Stimulated activated CD4-positive, alpha-beta T cell treated with anti-CD3 and anti-CD28 coated beads, TNF-alpha, amount 100 ng/mL, for 1 hour (primary cell): ENCODE measurements at places on chromosomes 5 and 9.

GRCh38 chr5:177317959-177318377 is 6.3 kb upstream of the MXD3 start:
- DNase-seq, result peak; percentile 58

- DNase-seq, result no peak
Observed at GRCh38 chr9:110069326-110070248, 138.4 kb downstream of the C9orf152 start.

GRCh38 chr9:112629671-112630485 is 88.0 kb downstream of the INIP start:
- DNase-seq, result no peak

GRCh38 chr5:153425914-153426313 is 64.6 kb upstream of the GRIA1 start:
- no peak for DNase-seq

GRCh38 chr5:119411361-119412278 is 40.7 kb upstream of the HSD17B4 start:
- no peak for DNase-seq

DNA sequence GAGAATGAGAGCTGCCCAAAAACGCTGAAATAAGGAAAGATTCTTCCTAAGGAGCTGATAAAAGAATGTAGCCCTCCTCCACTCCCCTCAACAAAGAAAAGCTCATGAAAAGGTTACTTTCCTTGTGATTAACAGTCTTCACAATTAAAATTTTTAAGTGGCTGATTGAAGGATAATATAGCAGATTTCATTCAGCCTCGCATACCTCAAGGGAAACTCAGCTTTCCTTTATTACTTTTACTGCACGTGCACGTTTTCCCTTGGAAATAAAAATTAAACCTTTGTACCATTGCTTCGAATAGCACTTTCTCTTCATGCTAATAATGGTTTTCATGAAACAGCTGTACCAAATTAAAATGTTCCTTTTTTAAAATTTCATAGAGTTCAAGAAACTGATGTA is 234.0 kb upstream of the GRAMD2B start:
- no peak for DNase-seq

GRCh38 chr9:127283135-127283534 is 18.6 kb downstream of the GARNL3 start:
- no peak for DNase-seq

GRCh38 chr5:132777209-132778069 is at the start of gene SEPTIN8:
TSS of gene SEPTIN8 (minus strand) at chr5:132777239. CDS start at chr5:132777137, 102 bp downstream.
- peak; percentile 7 for DNase-seq

GRCh38 chr5:43520615-43521014 is 5.7 kb upstream of the C5orf34 start:
- no peak for DNase-seq

- no peak for DNase-seq
Observed at GRCh38 chr5:34040472-34040871, 2.5 kb downstream of the C1QTNF3 start.

GRCh38 chr9:123085916-123086315 is 52.4 kb downstream of the GPR21 start:
- no peak for DNase-seq

DNA sequence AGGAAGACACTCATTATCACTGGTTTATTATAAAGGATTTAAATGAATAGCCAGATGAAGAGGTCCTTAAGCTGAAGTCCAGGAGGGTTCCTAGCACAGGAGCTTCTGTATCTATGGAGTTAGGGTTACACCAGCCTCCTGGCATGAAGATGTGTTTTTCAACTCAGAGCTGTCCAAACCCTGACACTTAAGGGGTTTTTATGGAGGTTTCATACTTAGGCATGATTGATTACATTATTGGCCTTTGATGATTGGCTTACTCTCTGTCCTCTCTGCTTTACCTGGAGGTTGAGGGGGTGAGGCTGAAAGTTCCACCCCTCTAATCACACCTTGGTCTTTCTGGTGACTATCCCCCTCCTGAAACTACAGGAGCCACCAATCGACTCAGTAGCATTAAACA is 84.9 kb upstream of the ZNF169 start:
- DNase-seq, result no peak

DNA sequence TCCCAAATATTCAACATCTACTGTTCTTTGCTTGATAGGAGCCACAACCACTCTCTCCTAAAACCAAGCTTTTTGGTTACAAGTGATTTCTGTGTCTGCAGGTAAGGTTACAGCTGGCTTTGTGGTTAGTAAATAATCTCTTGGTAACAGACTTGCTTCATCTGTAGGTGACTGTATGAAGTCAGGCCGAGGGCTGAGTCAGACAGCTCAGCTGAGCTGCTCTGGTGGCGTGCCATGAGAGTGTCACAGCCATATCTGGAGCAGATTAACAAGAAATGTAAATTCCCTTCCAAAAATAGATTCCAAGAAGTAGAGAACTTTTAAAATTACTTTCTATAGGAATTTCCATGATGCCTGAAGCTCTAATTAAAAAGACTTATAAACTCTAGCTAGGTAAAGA is 23.7 kb upstream of the TAS2R1 start:
- DNase-seq, result no peak

DNA sequence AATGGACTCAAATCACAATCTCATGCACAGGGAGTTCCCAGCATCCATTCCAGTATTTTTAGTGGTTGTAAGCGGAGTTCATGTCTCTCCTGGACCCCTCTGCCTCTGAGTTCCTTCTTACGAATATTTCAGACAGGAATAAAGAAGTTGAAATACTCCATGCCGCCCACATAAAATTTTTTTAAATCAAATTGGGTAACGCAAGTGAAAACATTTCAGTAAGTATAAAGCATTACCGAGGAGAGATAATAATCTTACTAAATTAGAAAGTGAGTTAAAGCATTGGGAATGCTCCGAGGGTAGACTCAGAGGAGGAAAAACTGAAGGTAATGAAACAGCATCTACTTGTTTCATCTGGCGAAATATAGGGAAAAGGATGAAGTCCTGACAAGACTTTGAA is 317.6 kb downstream of the ARRDC3 start:
- DNase-seq, result no peak

DNA sequence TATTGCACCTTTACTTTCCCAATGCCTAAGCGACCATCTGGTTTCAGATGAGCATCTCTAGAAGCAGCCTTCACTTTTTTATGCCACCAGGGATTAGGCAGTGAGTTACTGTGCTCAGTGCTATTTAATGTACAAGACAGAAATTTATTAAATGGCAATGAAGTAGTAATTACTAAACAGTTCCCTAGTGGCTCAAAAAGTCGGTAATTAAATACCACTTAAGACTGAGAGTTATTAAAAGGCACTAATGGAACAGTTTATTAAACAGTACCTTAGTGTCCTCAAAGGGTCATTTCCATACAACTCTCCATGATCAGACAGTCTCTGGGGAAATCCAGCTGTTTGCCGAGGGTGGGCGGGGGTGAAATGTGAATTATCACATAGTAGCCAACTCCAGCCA is 42.3 kb downstream of the LHFPL2 start:
- no peak for DNase-seq

DNA sequence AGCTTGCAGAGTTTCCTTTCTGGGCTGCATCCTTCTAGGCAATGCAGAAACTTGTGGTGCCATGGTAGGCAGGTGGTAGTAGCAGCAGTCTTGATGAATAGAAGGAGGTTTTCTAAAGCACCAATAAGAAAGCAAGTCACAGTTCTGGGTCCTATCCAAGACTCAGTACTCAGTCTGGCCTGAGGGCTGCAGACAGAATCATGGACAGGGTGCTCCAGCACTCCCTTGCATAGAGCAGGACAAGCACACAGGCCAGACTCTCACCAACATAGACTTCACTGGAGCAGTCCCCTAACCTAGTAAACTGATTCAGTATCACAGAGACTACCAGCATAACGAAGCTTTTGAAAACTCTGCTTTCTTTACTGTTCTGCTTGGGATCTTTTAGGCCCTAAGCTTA is 134.0 kb upstream of the RUSC2 start:
- no peak for DNase-seq

- no peak for DNase-seq
Observed at GRCh38 chr5:171454549-171454948, 35.1 kb downstream of the FGF18 start.

- no peak for DNase-seq
Observed at GRCh38 chr5:72234265-72234700, 85.8 kb downstream of the MRPS27 start.

GRCh38 chr5:10455277-10455670 is 13.6 kb downstream of the ROPN1L start:
- no peak for DNase-seq

- DNase-seq, result no peak
Observed at GRCh38 chr9:96883922-96884321, 29.6 kb upstream of the ZNF782 start.

DNA sequence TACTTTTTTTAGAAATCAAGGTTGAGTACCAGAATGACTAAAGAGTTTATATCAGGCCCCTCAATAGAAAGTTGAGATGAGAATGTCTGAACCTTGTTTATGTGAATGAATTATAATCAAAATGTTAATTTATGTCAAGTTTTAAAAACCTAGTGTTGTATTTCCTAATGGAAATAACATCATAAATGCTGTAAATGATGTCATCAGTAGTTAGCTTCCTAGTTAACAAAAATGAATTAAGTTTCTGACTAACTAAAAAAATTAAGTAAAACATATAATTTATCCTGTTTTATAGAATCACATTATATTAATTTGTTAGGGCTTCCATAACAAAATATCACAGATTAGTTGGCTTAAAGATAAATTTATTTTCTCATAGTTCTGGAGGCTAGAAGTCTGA is 45.0 kb upstream of the CCNH start:
- DNase-seq, result no peak

- no peak for DNase-seq
Observed at GRCh38 chr5:73619606-73620333, 6.2 kb upstream of the ARHGEF28 start.

DNA sequence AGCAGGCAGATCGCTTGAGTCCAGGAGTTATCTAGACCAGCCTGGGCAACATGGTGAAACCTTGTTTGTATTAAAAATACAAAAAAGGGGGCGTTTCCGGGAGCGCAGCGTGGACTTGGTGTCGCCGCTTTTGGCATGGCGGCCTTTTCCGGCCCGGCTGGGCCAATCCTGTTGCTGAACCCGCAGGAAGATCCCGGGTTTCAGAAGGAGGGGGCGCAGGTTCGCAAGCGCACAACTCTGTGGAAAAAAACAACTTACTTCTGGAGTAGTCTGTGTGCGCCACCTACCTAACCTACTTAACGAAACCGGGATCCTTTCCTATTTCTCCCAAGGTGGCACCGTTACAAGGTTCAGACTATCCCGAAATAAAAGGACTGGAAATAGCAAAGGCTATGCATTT is 198.6 kb downstream of the MSX2 start:
- no peak for DNase-seq

DNA sequence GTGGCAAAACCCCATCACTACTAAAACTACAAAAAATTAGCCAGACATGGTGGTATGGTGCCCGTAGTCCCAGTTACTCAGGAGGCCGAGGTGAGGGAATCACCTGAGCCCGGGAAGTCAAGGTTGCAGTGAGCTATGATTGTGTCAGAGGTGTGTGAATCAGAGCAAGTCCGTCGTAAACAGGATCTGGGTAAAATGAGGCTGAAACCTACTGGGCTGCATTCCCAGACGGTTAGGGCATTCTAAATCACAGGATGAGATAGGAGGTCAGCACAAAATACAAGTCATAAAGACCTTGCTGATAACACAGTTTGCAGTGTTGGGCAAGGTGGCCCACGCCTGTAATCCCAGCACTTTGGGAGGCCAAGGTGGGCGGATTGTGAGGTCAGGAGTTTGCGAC is 1.9 kb upstream of the CLTB start:
- DNase-seq, result no peak

DNA sequence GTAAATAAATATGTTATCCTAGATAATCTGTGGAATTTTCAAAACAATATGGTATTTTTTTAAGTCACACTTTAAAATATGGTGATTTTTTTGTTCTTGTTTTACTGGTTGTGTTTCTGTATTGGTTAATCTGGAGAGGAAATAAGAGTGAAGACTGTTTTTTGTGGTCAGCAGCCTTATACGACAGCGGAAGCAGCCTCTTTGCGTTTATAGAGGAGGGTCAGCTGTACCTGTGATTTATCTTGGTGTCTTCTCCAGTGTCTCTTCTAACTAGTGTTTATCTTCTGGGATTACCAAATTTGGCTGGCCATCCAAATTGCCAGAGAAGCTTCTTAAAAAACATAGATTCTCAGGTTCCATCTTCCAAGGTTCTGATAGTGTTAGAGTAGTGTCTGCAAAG is 58.7 kb downstream of the ICE1 start:
- no peak for DNase-seq

GRCh38 chr5:172678902-172679301 is 37.8 kb downstream of the NEURL1B start:
- DNase-seq, result no peak

- DNase-seq, result no peak
Observed at GRCh38 chr5:11037080-11037479, 276.0 kb upstream of the DAP start.

DNA sequence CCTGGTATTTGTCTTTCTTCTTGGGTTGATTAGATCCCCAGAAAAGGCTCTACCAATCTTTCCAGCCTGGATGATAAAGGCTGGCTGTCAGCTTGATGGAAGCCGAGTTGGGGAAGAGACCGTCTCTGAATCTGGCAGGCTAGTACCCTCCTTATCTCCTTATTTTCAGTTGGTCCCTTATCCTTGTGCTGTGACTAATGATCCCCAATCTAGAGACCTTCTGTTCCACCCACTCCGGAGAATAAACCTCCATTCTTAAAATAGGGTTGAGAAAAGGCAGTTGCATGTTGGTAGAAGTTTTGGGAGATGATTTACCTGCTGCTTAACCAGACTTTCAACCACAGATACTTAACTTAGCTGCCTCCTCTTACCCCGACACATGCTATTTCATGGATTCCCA is 52.3 kb downstream of the PRKACG start:
- no peak for DNase-seq

DNA sequence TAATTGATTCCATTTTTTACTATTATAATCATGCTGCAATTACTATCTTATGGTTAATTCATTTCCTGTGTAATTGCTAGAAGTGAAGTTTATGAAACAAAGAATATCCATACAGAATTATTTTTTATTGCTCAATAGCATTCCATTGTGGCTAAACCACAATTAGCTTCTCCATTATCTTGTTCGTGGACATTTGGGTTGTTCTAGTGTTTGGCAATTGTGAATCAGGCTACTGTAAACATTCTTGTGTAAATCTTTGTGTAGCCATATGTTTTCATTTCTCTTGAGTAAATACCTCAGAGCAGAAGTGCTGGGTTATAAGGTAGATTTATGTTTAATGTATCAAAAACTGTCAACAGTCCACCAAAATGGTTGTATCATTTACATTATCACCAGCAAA is 341.1 kb downstream of the MAT2B start:
- DNase-seq, result no peak

DNA sequence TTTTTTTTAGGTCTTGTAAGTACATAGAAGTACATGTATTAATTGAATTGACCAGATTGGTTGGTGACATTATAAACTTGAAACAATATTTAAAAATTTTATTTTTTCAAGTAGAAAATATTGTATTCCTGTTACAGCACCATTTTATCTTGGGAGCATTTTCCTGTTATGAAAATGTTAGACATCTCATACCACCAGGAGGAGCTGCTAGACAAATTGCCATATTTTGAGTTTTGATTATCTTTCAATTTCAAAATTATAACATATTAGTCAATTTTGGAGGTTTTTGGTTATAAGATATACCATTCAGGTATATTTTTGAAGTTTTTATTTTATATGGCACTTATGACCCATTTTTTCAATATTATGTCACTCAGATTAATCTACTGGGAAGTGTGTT is 84.4 kb downstream of the CNTLN start:
- DNase-seq, result no peak
